ENCODE measurements at places on chromosomes 12 and 14. TPM values are rescaled to one million over a fixed set of nuclear protein-coding genes. Genes with fewer than 3 reads are reported as not detected.

The SLC6A15 gene
- not detected for total RNA-seq

The SRRM4 gene
- not detected for total RNA-seq

The ETFBKMT gene
- 1.4 TPM for total RNA-seq

The CAPZA3 gene
- not detected for total RNA-seq

The TTC9 gene
- total RNA-seq = 10.5 TPM

The ZNF385A gene
- total RNA-seq = 23.5 TPM

The KMT2D gene
- 71.5 TPM for total RNA-seq

The LRR1 gene
- total RNA-seq = 46.7 TPM

The COX8C gene
- not detected for total RNA-seq

The KIF5A gene
- 2.2 TPM for total RNA-seq

The SOAT2 gene
- total RNA-seq = 1.9 TPM

The C14orf39 gene
- not detected for total RNA-seq

The PDZRN4 gene
- total RNA-seq = not detected

The LALBA gene
- total RNA-seq = not detected

The MYF6 gene
- not detected for total RNA-seq

The RAPGEF3 gene
- 0.64 TPM for total RNA-seq

The GUCY2C gene
- 0.08 TPM for total RNA-seq

The CORO1C gene
- total RNA-seq = 212 TPM

The LTB4R2 gene
- total RNA-seq = 8.9 TPM

The TGFB3 gene
- 1.1 TPM for total RNA-seq

All from GM12878 (cell line).